ENCODE measurements at places on chromosomes 6 and 20.

- no peak for DNase-seq
Measured at GRCh38 chr6:124780623-124781022, 181.6 kb upstream of the RNF217 start.

DNA sequence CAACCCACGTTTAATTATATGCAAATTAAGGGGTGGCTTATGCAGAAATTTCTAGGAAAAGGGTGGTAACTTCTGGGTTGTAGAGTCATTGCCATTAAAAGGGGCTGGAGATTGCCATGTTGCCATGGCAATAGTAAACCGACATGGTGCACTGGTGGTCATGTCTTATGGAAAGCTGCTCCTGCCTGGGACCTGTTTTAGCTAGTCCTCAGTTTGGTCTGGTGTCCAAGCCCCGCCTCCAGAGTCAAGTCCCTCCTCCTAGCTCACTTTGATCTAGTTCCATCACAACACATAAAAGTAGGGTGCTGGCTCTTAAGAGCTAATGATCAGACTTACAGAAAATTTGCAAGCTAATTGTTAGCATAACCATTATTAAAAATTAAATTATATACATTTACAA, 5.3 kb downstream of the SLC22A2 start:
- no peak for DNase-seq

GRCh38 chr6:52416629-52417151, 3.5 kb upstream of the EFHC1 start:
- peak; percentile 19 for DNase-seq

DNA sequence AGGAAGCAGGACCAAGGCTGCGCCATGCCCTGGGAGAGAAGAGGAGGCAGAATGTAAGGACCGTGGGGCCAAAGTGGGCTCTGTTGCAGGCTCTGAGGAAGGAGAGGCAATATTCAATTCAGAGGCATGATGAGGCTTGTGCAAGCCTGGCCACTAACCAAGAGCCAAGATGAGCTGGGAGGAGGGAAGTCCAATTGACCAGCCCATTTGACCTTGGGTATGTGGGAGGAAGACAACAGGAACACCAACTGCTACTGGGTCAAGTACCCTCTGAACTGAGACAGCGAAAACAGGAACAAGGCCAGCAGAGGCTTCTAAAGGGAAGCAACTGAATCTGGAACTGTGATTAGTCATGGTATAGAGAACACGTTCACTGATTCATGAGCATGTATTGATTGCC, 779.6 kb downstream of the MAFB start:
- DNase-seq = no peak

- no peak for DNase-seq
Measured at GRCh38 chr6:148924226-148925012, 177.6 kb downstream of the UST start.

DNA sequence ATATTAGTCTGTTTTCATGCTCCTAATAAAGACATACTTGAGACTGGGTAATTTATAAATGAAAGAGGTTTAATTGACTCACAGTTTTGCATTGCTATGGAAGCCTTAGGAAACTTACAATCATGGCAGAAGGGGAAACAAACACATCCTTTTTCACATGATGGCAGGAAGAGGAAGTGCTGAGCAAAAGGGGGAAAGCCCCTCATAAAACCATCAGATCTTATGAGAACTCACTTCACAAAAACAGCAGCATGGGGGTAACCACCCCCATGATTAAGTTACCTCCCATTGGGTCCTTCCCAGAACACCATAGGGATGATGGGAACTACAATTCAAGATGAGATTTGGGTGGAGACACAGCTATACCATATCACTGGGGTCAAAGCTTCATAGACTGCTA, 254.2 kb downstream of the ERMARD start:
- no peak for DNase-seq

GRCh38 chr6:45630801-45631200, 253.1 kb upstream of the SUPT3H start:
- no peak for DNase-seq

GRCh38 chr20:23021541-23021940, 13.6 kb upstream of the SSTR4 start:
- no peak for DNase-seq

- DNase-seq = no peak
Measured at GRCh38 chr20:3224681-3225421, 14.1 kb downstream of the SLC4A11 start.

GRCh38 chr20:944774-945410, 28.8 kb upstream of the ANGPT4 start:
- no peak for DNase-seq

DNA sequence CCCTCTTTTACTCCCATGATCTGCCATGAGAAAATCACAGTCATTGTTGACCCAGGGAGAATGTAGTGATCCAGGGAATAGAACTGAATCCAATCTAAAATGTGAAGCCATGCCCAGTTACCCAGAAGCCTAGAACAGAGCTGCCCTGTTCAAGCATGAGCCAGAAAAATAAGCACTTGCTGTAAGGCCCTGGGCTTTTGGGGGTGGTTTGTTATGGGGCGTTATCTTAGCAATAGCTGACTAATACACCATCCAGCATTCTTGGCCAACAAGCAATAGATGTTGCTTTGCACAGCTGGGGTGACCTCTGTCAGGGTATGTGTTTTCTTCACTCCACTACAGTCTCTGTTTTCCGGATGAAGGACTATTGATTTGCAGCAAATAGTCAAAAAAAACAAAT, 120.4 kb downstream of the ZFP64 start:
- no peak for DNase-seq

- DNase-seq = no peak
Measured at GRCh38 chr6:126172131-126172530, 167.8 kb upstream of the CENPW start.

DNA sequence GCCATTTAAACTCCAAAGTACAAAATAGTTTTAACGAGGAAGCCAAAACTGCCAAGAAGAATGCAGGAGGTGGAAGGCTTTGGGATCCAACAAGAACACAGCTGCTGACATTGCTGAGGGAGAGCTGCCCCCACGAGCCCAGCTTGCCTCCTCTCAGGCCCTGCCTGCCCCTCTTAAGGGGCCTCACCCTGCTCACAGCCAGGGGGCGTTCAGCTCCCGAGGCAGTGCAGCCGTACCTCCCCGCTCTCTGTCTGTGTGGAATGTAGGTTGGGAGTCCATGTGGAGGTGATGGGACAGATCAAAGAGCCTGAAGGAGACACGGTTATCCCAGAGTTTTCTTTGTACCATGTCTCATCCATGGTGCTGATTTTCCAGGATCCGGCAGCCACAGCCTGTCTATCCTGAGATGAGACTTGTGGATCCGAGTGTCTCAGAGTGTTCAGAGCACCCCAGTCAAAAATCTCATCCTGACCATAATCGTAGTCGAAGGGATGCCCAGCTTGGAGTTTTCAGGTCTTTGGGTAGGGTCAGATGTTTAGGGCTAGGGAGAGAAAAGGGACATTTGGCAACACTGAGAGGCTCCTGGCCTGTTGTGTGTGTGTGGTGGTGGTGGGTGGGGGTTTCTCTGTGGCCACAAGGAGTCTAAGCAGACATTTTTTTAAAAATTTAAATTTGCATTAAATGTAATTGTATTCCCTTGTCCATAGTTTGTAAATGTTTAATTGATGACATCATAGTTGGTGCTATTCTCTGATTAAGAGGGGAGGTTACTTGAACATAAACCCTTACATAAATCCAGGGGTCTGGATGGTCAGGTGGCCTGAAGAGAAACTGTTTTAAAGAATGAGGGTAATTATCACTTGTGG, 111.4 kb upstream of the CLDN20 start:
- no peak for DNase-seq

DNA sequence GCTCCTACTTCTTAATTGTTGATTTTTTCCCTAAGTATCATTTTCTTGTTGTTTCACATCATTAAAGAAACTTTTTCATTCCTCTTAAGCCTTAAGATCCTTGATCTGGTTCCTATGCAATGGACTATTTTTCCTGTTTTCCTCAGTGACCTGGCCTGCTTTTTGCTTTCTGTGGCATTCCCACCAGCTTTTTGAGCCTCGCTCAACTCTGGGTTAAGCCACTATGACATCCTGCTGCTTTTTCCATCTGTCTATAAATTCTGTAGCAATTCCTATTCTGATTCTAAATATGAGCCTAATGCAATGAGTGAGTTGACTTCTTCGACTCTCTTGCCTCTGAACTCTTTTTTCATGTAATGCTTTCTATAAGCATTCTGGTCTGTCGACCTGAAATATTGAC, 160.3 kb downstream of the GRM1 start:
- no peak for DNase-seq

DNA sequence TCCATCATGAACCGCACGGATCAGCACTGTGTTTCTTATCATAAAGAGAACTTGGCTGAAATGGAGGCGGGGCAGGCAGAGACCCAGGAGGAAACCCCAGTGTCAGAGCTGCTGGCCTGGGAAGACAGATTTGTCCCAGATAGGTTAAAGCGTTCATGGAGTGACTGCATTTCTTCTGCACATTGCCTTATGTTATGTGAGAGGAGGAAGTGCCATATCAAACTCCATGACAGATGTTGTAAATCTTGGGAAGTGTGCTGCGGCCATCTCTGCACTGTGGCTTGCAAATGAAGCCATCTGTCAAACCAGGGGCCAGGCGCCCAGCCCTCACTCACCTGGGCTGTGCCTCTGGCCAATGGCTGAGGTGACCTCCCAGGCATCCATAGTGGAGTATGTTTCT, 163.0 kb downstream of the SLC24A3 start:
- no peak for DNase-seq

GRCh38 chr6:24933868-24934401, 1.8 kb downstream of the RIPOR2 start:
- no peak for DNase-seq

DNA sequence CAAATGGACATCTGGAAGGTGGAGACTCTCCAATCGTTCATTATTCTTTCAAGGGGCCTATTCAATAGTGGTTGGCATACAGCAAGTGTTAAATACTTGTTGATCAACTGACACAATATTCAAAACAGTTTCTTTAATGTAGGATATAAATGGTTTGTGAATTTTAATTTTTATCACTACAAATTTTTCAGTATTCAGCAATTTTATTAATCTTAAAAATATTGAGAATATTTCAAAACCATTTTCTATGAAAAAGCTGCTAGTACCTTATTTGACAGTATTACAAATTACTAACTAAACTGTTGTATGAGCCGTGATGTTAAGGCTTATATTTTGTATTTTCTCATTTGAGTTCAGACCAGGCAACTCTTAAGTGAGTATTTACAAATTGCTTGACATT, 32.4 kb downstream of the NCOA7 start:
- DNase-seq = no peak

- DNase-seq = no peak
Measured at GRCh38 chr6:76165471-76166221, 93.2 kb upstream of the IMPG1 start.
